Smooth muscle cell of the umbilical artery (primary cell): ENCODE measurements at places on chromosomes 3 and 15. TPM values are rescaled to one million over a fixed set of nuclear protein-coding genes. Genes with fewer than 3 reads are reported as not detected.

LSAMP gene
- total RNA-seq = 5.7 and 40.1 TPM in 2 replicates

VILL gene
- total RNA-seq = 3.6 and 8.9 TPM in 2 replicates

KBTBD12 gene
- not detected in 2 replicates for total RNA-seq

NPAP1 gene
- not detected in 2 replicates for total RNA-seq

CERS3 gene
- total RNA-seq = not detected in 2 replicates

SMCO1 gene
- total RNA-seq = not detected in 2 replicates

VGLL3 gene
- 19.3 and 36.5 TPM in 2 replicates for total RNA-seq

CACNA1D gene
- not detected in 2 replicates for total RNA-seq

STRIT1 gene
- not detected in 2 replicates for total RNA-seq

IMPDH2 gene
- 181 and 209 TPM in 2 replicates for total RNA-seq

NR2F2 gene
- 4.8 and 27.3 TPM in 2 replicates for total RNA-seq

BFSP2 gene
- not detected in 2 replicates for total RNA-seq

KBTBD8 gene
- total RNA-seq = 1.2 and 2.9 TPM in 2 replicates

PLD1 gene
- 22.4 and 39.2 TPM in 2 replicates for total RNA-seq

P3H2 gene
- total RNA-seq = 12.5 and 24.8 TPM in 2 replicates

OIP5 gene
- total RNA-seq = 0.59 and 2.1 TPM in 2 replicates

GATM gene
- total RNA-seq = 0.28 and 0.30 TPM in 2 replicates

TMOD2 gene
- total RNA-seq = 10.4 and 13.8 TPM in 2 replicates

LDHAL6B gene
- not detected in 2 replicates for total RNA-seq

LRTM1 gene
- not detected in 2 replicates for total RNA-seq

POC1A gene
- total RNA-seq = 1.5 and 5.7 TPM in 2 replicates

SPSB4 gene
- total RNA-seq = under 0.01 TPM in 1 of 2 replicates, not detected in the other

CAPN3 gene
- total RNA-seq = 0.74 and 4.2 TPM in 2 replicates

CAMK2N2 gene
- 0.37 TPM in 1 of 2 replicates, not detected in the other for total RNA-seq

TM6SF1 gene
- 2.5 and 5.0 TPM in 2 replicates for total RNA-seq

MEX3B gene
- total RNA-seq = 7.7 and 10.5 TPM in 2 replicates

DNAH1 gene
- total RNA-seq = 3.0 and 5.6 TPM in 2 replicates

SV2B gene
- total RNA-seq = under 0.01 TPM in 1 of 2 replicates, not detected in the other

PTH1R gene
- not detected in 2 replicates for total RNA-seq

RYR3 gene
- 0.42 TPM in 1 of 2 replicates, not detected in the other for total RNA-seq

PRKAR2A gene
- total RNA-seq = 35.0 and 46.6 TPM in 2 replicates

MOBP gene
- total RNA-seq = not detected in 2 replicates

CAND2 gene
- 3.2 and 4.5 TPM in 2 replicates for total RNA-seq

HTR3E gene
- total RNA-seq = not detected in 2 replicates

RARB gene
- total RNA-seq = 50.8 and 51.6 TPM in 2 replicates

MAGI1 gene
- total RNA-seq = 28.2 and 51.1 TPM in 2 replicates

MORC1 gene
- total RNA-seq = not detected in 2 replicates

ZNF660 gene
- 2.2 and 4.2 TPM in 2 replicates for total RNA-seq

UBAP1L gene
- total RNA-seq = 1.8 and 2.8 TPM in 2 replicates

CPLX3 gene
- not detected in 2 replicates for total RNA-seq

TUSC7 gene
- total RNA-seq = not detected in 2 replicates

TTLL13 gene
- total RNA-seq = 0.14 TPM in 1 of 2 replicates, not detected in the other

DAPK2 gene
- total RNA-seq = 0.51 TPM in 1 of 2 replicates, not detected in the other

CFAP100 gene
- total RNA-seq = not detected in 2 replicates

COL6A6 gene
- total RNA-seq = 0.30 TPM in 1 of 2 replicates, not detected in the other

IL5RA gene
- total RNA-seq = not detected in 2 replicates

IGF2BP2 gene
- total RNA-seq = 40.7 and 82.7 TPM in 2 replicates

UTS2B gene
- 0.30 and 0.60 TPM in 2 replicates for total RNA-seq

ZNF80 gene
- total RNA-seq = not detected in 2 replicates

SLC12A1 gene
- not detected in 2 replicates for total RNA-seq

ADCY5 gene
- total RNA-seq = 1.3 and 2.1 TPM in 2 replicates

MESP1 gene
- total RNA-seq = under 0.01 and 0.09 TPM in 2 replicates

FAM174B gene
- 2.4 TPM in 1 of 2 replicates, not detected in the other for total RNA-seq

TNFAIP8L3 gene
- total RNA-seq = 1.2 and 6.6 TPM in 2 replicates

UBL7 gene
- total RNA-seq = 24.9 and 27.5 TPM in 2 replicates

ZNF662 gene
- total RNA-seq = 1.1 and 1.2 TPM in 2 replicates

RHCG gene
- total RNA-seq = not detected in 2 replicates
